Fibroblast of lung (primary cell): ENCODE measurements at places on chromosomes 13 and 19. TPM values are rescaled to one million over a fixed set of nuclear protein-coding genes. Genes with fewer than 3 reads are reported as not detected.

DNA sequence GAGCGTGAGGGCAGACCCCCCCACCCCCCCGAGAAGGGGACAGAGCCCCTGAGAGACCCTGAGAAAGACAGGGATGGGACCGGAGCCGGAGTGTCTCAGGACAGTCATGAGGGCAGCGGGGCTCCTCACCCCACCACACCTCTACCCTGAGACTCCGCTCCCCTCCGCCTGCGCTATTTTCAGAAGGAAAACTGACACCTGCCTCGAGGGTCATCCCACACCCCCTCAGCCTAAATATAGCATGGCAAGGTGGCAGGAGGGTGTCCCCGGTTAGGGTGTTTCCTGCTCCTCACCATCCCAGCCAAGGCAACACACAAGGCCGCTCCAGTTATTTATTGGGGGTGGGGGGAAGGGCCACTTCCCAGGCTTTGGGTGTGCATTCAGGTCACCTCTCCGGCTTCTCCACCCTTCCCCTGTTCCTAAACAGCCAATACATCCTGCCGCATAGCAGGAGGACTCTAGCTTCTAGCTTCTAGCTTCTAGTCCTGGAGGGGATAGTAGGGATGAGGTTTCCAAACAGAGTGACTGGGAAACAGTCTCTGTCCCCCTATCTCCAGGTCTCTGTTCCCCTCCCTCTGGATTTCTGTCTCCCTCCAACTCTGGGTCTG, 1.4 kb upstream of the NTF4 start:
- no peaks in the 10 kb centered on the region for H3K36me3 ChIP-seq
- H3K27ac ChIP-seq, result no peak overlapping the region
- no peak for DNase-seq
- H3K27me3 ChIP-seq, result peaks cover 36% of the 10 kb centered on the region
- H3K4me1 ChIP-seq, result no peaks in the 10 kb centered on the region
- H3K4me3 ChIP-seq, result no peak overlapping the region

GRCh38 chr13:43434191-43434590, 352.6 kb downstream of the ENOX1 start:
- no peaks in the 10 kb centered on the region for H3K27me3 ChIP-seq
- no peak overlapping the region for H3K4me3 ChIP-seq
- DNase-seq, result no peak
- no peaks in the 10 kb centered on the region for H3K36me3 ChIP-seq
- no peaks in the 10 kb centered on the region for H3K4me1 ChIP-seq

The SOX1 gene
- polyA plus RNA-seq, result not detected in 2 replicates

The SIGLEC8 gene
- not detected in 2 replicates for polyA plus RNA-seq

The MYO1F gene
- 0.03 and 0.08 TPM in 2 replicates for polyA plus RNA-seq

DNA sequence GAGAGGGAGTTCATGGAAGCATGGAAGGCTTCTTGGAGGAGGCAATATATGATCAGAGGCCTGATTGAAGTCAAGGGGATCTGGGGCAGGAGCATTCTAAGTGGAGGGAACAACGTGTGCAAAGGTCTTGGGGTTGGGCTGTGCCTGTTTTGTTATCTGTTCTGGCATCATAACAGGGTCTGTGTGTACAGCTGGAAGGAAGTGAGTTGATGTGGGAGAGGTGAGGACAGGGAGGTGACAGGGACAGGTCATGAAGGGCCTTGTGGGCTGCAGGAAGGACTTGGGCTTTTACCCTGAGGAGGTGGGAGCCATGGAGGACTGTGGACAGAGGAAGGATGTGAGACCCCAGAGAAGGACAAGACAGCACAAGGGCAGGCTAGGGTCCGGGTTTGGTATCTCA, 1.2 kb upstream of the NFILZ start:
- H3K36me3 ChIP-seq, result no peaks in the 10 kb centered on the region
- H3K4me1 ChIP-seq, result no peaks in the 10 kb centered on the region
- H3K27ac ChIP-seq, result no peak overlapping the region
- H3K27me3 ChIP-seq, result no peaks in the 10 kb centered on the region

GRCh38 chr19:11137542-11138384, 17.8 kb downstream of the SPC24 start:
- DNase-seq, result peak; percentile 95
- peak overlapping the region; percentile 67 for H3K27ac ChIP-seq
- no peaks in the 10 kb centered on the region for H3K27me3 ChIP-seq
- no peak overlapping the region for H3K4me3 ChIP-seq
- peaks cover 29% of the 10 kb centered on the region for H3K4me1 ChIP-seq

DNA sequence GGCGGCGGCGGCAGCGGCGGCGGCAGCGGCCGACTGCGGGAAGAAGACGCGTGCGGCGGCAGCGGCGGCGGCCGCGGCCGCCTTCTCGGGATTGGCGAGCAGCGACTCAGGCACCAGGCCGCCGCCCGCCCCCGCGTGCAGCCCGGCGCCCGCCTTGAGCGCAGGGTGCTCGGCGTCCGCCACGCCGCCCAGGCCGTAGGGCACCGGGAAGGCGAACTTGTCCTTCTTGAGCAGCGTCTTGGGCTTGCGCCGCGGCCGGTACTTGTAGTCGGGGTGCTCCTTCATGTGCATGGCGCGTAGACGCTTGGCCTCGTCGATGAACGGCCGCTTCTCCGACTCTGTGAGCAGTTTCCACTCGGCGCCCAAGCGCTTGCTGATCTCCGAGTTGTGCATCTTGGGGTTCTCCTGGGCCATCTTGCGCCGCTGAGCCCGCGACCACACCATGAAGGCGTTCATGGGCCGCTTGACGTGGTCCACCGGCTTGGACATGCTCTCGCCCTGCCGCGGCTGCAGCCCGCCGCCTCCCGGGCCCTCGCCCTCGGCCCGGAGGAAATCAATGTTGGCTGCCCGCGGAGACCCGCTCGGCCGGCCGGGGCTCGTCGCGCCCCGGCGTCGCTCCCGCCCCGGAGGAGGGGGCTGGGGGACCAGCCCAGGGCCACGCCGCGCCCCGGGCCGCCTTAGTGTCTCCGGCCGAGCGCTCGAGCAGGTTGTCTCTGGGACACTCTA, 621 bp downstream of the SOX21 start:
- no peaks in the 10 kb centered on the region for H3K36me3 ChIP-seq
- peak; percentile 37 for DNase-seq
- no peak overlapping the region for H3K4me3 ChIP-seq
- peaks cover 57% of the 10 kb centered on the region for H3K27me3 ChIP-seq
- H3K4me1 ChIP-seq, result no peaks in the 10 kb centered on the region
- H3K27ac ChIP-seq, result no peak overlapping the region

DNA sequence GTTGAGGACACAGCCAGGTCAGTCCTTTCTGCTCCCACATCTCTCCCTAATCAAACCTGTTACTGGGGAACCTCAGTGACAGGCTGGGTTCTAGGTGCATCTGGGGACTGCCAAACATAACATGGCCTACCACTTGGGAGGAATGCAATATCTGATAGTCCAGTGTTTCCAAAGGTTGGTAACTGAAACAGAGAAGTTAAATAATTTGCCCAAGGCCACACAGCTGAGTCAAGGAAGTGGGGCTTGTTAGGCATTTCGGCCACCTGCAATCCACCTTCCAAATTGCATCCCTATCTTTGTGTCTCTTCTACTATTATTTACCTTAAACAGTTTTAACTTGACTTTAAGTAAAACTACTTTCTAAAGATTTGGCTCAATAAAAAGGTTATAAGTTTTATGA, 731.3 kb downstream of the UQCRFS1 start:
- H3K4me3 ChIP-seq, result no peak overlapping the region
- no peaks in the 10 kb centered on the region for H3K27me3 ChIP-seq
- no peaks in the 10 kb centered on the region for H3K36me3 ChIP-seq
- H3K4me1 ChIP-seq, result no peaks in the 10 kb centered on the region

DNA sequence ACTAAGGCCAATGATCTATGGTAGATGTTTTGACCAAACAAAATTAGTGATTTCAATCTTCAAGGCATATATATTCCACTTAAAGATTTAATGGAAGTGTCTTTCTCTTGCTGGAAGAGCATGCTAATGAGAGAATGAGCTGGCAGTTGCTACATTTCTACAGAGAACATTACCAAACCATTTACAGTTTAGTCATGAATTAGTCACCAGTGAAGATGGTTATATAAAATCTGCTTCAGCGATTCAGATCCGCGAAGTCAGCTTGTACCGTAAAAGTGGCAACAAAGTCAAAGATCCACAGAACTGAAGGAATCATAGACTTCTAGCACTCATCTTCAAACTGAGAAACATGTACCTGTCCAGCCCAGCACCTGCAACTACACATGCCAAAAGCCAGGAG, 156.3 kb downstream of the SLITRK5 start:
- H3K4me3 ChIP-seq, result no peak overlapping the region
- no peaks in the 10 kb centered on the region for H3K4me1 ChIP-seq
- DNase-seq, result peak; percentile 65
- H3K27me3 ChIP-seq, result no peaks in the 10 kb centered on the region
- H3K36me3 ChIP-seq, result no peaks in the 10 kb centered on the region

GRCh38 chr19:44142059-44142433, 692 bp downstream of the ZNF234 start:
- DNase-seq, result peak; percentile 44
- H3K4me1 ChIP-seq, result peaks cover 2% of the 10 kb centered on the region
- H3K27me3 ChIP-seq, result no peaks in the 10 kb centered on the region
- H3K36me3 ChIP-seq, result peaks cover 1% of the 10 kb centered on the region

GRCh38 chr13:26342898-26343297, 89.0 kb downstream of the CDK8 start:
- no peaks in the 10 kb centered on the region for H3K4me1 ChIP-seq
- H3K4me3 ChIP-seq, result no peak overlapping the region
- H3K27me3 ChIP-seq, result no peaks in the 10 kb centered on the region
- DNase-seq, result no peak
- H3K36me3 ChIP-seq, result no peaks in the 10 kb centered on the region

GRCh38 chr13:27917121-27917947, 2.5 kb upstream of the PDX1 start:
- peaks cover 52% of the 10 kb centered on the region for H3K27me3 ChIP-seq
- DNase-seq, result no peak
- H3K27ac ChIP-seq, result no peak overlapping the region
- H3K4me1 ChIP-seq, result no peaks in the 10 kb centered on the region
- H3K4me3 ChIP-seq, result no peak overlapping the region

The IZUMO2 gene
- polyA plus RNA-seq, result not detected in 2 replicates

The GPR12 gene
- not detected in 2 replicates for polyA plus RNA-seq

The CCDC8 gene
- 1.9 and 4.8 TPM in 2 replicates for polyA plus RNA-seq
